ENCODE measurements at places on chromosomes 3 and 15. TPM values are rescaled to one million over a fixed set of nuclear protein-coding genes. Genes with fewer than 3 reads are reported as not detected.

Gene IMPG2
- total RNA-seq = 2.4 TPM

Gene BSN
- 13.7 TPM for total RNA-seq

Gene CNTN6
- total RNA-seq = 24.1 TPM

Gene TRH
- total RNA-seq = 16.4 TPM

Gene CACNA2D2
- 12.2 TPM for total RNA-seq

Gene XYLB
- 12.0 TPM for total RNA-seq

Gene SLC9C1
- total RNA-seq = 0.45 TPM

Gene FOXP1
- 94.3 TPM for total RNA-seq

Gene PARP6
- total RNA-seq = 68.8 TPM

Gene CEP19
- total RNA-seq = 8.0 TPM

Gene CCR8
- total RNA-seq = not detected

DNA sequence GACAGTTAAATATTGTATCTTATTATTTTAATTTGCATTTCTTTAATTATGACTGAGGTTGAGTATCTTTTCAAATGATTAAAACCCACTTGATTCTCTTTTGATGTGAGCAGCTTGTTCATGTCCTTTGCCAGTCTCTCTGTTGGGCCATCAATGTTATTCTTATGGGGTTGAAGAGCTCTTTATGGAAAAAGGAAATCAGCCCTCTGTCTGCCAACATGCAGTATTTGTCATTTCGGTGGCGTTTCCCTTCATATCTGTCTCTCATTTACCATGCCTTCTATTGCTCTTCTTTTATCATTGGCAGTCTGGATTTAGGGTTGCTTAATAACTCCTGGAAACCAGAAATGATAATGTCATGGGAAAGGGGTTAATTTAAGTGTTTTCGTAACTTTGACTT is 340.7 kb upstream of the DNAJC19 start:
- DNase-seq = no peak

DNA sequence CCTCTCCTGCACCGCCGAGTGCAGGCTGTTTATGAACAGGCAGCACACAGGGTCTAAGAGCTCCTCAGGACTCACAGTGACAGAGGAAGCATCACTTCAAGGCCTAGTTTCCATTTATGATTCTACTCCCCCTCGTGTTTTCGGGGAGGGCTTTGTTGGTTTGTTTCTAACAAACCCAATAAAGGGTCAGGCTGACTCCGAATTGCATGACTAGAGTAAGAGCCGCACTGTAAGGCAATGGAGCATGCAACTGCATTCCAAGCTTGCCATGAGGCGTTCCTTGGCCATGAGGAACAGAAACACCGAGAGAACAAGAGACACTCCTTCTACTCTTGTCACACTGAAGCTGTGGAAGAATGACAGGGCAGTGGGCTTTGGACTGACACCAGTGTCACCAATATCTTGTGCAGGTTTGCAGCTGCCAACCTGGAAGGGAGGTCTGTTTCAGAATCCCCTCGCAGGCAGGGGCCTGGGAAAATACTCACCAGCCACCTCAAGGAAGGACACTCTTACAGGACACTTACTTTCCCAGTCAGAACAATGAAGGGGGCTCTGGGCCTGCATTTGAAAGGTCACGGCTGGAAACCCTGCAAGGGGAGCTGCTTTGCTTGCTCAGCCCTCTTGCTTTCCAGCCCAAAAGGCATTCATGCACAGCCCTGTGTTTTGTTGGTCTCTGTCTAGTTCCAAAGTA is 96.8 kb downstream of the ADAMTS17 start:
- DNase-seq = no peak

DNA sequence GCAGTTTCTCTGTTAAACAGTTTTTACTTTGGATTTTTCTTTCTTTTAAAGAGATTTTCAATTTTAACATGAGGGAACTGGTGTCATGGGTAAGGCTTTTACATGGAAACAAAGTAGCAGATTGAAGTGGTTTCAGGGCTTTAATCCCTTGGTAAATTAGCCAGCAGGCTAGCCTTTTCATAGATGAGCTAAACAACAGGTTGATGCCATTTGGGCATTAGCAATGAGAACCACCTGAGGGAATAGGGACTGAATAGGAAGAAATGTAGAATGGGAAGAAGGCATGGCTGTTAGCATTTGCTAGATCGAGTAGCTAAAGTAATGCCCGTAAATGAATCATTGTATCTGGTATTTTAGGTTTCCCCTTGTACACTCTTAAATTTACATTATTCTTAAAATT is 165.5 kb upstream of the MLF1 start:
- no peak for DNase-seq

GRCh38 chr3:32818229-32818969 is 602 bp downstream of the TRIM71 start:
- DNase-seq = no peak

GRCh38 chr3:33911525-33912322 is 113.3 kb downstream of the PDCD6IP start:
- DNase-seq = no peak

DNA sequence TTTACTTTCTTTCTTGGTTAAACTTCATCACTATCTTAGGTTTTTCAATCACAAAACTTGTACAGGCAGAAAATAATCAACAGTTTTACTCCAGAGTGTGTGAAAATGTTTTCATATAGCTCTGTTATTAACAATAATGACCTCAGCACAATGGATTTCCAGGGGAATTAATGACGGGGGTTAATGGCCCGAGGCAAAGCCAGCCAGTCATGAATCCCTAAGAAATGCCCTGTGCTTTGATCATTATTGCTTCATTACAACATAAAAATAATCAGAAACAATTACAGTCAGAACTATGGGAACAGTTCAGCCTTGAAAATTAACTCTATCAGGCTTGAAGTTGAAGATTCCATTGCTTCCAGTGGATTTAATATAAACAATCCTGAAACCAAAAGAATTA is 875.4 kb downstream of the ROBO2 start:
- no peak for DNase-seq

DNA sequence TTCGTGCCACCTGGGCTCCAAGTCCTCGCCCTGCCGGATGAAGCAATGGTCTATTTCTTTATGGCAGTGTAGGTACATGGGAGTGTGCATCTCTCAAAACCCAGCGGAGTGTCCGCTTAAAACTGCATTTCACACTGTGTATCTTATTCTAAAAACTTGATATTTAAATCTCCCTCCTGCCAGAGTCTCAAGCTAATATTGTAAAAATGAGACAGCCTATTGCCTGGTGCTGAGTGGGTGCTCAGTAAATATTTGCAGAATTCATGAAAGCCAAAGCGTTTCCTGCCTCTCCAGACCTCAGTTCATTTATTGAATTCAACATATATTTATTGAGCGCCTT is 330 bp upstream of the TBC1D2B start:
- no peak for DNase-seq

DNA sequence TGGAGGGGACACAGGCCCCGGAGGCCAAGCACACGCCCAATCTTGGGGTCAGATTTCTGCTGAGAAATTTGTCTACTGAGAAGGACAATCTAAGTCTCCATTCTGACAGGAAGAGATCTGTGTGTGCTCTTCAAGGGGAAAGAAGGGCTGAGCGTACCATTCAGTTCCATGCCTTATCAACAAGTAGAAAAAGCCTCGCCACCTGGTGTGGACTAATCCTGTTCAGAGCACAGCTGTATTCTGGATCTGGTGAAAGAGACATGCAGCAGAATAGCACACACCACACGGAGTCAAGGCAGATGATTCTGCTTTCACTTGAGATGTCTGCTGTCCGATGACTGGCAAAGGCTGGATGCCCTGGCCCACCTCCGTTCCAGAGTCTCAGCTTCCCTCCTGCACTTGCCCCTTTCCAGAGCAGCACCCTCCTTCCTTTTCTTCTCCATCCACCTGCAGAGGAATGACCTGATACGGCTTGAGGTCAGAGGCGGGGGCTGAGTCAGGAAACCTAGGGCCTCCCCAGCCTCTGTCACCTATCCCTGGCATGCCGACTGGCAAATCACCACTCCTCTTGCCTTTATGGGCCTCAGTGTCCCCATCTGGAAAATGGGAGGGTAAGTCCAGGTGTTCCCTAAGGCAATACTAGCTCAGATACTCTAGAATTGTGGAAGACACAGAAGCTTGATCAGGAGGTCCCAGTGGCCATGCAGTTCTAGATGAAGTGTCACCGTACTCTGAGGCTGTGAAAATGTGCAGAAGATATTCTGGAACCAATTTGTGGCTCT is 36.9 kb upstream of the CTSH start:
- no peak for DNase-seq

DNA sequence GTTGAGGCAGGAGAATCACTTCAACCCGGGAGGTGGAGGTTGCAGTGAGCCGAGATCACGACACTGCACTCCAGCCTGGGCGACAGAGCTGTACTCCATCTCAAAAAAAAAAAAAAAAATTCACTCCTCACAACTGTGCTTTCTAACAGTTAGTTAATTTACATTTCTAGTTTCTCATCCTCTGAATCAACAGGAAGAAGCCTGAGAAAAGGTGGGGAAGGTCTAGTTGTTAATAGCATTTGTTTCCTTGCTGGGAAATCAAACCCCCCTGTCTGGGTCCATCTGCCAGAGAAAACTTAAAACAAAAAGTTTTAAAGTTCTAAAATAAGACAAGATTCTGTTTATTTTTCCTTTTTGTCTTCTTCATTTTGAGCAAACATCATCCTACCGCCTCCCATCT is 62.3 kb downstream of the TMEM39A start:
- DNase-seq = no peak

DNA sequence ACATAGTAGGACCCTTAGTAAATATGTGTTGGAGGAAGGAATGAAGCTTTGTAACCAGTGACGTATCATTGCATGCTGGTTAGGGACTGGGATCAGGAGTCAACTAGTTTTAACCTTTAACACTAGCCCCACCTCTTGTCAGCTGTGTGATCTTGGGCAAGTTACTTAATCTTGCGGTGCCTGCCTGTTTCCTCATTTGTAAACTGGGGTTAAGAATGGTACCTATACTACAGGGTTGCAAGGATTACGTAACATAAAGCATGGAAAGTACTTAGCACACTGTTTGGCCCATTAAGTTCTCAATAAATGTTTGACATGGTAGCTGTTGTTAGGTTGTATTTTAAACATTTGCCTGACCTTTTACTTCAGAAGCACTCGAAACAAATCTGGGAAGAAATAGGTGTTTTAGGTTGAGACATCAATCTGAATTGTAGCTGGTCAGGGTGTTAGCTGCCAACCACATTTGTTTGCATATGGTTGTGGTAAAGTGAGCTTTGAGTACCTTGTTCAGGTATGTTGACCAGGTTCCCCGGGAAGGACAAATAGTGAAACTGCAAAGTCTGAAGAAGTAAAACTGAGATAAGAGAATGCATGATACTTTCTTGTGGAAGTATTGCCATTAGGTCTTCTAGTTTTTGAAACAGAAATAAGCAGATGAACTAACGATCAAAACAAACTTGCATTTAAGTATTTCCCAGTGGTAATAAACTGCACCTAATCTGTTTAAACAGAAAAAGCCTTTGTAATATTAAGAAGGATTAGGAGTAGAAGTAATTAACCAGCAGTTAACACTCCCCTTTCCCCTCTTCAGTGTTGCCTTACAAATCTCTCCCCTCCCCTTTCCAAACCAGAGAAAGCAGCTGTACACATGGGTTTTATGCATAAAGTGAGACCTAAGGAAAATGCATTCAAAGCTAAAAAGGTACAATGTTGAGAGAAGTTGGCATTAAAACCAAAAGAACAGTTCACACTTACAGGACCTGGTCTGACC is 25.8 kb upstream of the SCAANT1 start:
- no peak for DNase-seq

- peak; percentile 96 for DNase-seq
These were observed at the start of gene CNTN4 for GRCh38 chr3:2098398-2099027. Gene CNTN4 (plus strand): TSS chr3:2098866.

DNA sequence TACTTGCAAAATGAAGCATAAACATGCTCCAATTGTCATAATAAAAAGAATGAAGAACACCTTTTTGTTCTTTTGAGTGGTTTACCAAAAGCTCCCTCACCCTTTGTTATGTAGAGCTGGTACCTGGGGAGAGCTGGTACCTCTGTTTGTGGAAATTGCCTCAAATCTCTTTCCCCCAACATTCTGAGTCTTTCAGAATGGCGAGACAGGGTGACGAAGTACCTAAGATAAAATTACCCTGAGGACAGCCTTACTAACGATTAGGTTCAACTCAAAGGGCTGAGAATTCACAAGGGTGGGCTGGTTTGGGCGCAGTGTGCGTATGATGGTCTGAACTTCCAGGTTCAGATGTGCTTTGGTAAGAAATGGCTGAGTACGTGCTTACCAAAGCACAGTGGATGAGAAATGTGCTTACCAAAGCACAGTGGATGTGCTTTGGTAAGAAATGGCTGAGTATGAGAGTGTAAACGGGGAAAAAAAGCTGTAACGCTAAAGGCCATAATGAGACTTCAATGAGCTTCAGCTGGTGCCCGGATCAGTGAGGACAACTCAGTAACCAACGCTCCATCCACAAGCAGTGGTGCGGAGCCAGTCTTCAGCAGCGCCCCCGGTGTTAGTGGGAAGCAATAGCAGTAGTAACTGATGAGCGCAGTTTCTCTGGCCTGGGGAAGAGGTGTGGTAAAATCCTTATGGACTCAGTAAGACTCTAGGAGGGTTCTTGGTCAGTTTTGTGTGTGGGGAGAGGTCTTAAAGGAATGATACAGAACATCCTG is 72.3 kb upstream of the LRIG1 start:
- DNase-seq = no peak

- no peak for DNase-seq
These were observed 452.8 kb downstream of the ROBO1 start for GRCh38 chr3:79314962-79315361.

DNA sequence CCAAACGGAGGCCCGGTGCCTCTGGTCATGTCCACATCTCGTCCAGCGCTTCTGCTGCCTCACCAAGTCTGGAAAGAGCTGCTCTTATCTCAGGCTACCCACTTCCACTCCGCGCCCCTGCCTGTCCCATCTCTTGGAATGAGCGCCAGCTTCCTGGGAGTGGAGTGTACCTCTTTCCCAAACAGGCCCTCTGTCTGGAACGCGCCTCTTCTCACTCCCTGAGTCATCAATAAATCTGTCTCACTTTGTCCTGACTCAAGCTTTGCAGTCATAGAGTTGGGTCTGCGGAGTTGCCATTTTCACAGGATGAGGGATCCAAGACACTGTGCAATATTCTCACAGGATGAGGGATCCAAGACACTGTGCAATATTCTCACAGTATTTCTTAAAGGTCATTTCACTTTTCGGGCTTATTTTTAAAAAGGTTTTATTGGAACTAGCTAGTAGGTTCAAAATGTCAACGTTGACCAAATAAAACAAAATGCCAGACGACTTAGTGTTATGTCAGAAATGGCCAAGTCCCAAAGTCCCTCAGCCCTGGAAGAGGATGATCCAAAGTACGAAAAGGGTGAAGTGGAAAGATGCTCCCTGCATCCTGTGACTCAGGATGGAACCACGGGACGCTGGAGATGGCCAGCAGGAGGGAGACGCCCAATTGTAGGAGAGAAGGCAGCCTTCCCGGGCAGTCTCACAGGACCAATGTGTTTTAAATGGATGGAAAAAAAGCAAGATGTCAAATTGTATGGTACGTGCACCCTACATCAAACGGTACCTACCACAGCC is 81.1 kb downstream of the CHSY1 start:
- DNase-seq = no peak

Measured in cerebellum (tissue), 4 donors.